ENCODE measurements at places on chromosomes 4 and X.

GRCh38 chr4:89807441-89808140, 29.4 kb downstream of the SNCA start:
- no peak for DNase-seq

DNA sequence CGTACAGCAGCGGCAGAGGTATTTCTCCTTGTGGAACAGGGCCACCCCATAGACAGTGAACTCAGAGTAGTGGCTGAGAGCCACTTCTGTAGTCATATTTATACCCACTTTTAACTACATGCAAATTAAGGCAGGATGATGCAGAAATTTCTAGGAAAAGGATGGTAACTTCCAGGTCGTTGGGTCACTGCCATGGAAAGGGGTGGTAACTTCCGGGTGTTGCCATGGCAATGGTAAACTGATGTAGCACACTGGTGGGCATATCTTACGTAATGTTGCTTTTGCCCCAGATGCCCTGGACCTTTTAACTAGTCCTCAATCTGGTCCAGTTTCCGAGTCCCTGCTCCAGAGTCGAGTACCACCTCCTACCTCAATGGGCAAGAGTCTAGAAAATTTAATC, 154.8 kb upstream of the AGA start:
- DNase-seq: no peak

DNA sequence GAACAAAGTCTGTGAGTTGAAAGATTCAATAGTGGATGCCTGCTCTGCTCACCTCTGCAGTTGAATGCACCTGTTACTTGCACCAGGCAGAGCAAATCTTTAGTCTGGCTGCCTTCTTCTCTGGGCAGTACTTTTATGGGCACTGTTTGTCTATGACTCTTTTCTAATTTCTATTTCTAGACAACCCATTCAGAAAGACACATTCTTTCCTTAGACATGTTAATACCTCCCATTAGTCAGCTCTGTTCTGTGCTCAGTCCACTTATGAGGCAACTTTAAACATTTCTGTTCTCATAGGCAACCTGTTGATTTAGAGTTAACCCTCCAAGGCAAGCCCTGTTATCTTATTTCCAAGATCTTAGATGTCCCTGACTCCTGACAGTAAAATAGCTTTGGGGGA, 108.9 kb downstream of the SYNPO2 start:
- no peak for DNase-seq

- no peak for DNase-seq
Measured at GRCh38 chr4:71355971-71356370, 17.2 kb downstream of the SLC4A4 start.

DNA sequence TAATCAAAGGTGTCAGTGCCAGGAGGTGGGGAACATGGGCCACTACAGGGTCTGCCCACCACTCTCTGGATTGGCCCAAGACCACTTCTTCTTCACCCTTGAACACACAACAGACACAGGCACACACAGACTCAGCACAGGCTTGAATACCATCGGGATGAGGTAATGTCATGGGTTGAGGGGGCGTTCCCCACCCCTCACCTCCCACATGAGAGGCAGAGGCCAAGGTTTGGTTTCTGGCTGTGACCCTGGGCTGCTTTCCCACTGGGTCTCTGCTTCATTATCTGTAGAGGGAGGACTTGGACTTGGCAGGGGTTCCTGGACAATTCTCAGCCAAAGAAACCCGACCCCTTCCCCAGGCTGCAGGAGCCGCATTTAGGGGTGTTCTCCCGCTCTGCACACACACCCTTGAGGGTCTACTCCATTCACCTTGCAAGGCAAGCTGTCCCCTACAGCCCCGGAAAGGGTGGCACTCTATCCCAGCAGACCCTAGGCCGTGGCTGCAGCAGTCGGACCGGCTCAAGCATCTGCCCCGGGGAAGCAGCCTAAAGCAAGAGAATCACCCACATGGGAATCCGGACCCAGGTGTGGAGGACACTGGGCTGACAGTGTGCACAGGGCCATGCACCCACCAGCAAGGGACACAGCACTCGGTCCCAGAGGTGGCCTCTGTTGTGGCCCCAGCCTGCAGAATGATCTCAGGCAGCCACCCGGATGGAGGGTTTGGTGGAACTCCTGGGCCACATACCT, 62.4 kb downstream of the TRMT44 start:
- DNase-seq: no peak

All from amniotic stem cell (primary cell).